ENCODE measurements at places on chromosomes 1 and 21.

GRCh38 chr1:192316942-192317450, at the start of gene RGS21:
Gene RGS21, plus strand, starts transcription at chr1:192316992. Its CDS starts 26,045 bp downstream, at chr1:192343037.
- no peak for DNase-seq

DNA sequence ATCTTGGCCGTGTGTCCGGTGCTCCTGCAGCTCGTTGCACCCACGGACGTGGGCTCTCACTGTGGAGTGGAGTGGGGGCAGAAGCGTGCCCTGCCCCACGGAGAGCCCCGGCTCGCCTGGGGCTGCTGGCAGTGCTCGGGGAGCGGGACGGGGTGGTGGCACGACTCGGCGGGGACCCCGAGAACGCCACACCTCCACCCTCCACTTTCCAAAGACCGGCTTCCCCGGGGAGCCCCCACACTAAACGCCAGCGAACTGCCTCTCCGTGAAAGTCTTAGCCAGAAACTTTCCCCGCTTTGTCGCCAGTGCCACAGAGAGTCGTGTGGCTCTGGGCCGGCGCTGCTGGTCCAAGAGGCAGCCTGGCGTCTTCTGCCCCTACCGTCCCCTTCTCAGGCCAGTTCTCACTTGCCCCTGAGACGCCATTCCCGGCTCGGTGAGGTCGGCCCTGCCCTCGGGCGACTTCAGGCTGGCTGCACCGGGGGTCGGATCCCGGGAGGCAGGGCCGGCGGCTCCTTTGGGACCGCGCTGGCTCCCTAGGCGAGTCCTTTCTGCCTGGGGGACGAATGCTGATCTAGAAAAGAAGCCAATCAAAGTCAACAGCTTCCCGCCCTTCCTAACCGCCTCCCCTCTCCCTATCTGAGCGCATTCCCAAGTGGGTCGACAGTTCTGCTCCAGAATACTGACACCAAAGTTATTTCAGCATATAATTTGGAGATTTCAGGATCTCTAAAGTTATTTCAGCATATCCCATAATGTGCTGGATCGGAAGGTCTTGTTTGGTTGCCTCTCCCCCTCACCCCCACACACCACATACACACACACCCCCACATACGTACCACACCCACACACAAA, 2.6 kb upstream of the SAMD13 start:
- DNase-seq, result peak; percentile 15

DNA sequence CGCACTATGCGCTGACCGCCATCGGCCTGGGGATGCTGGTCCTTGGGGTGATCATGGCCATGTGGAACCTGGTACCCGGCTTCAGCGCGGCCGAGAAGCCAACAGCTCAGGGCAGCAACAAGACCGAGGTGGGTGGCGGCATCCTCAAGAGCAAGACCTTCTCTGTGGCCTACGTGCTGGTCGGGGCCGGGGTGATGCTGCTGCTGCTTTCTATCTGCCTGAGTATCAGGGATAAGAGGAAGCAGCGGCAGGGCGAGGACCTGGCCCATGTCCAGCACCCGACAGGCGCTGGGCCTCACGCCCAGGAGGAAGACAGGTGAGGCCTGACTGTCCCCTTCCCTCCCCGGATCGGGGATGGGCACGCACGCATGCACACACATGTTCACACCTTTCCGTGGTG, 31.9 kb upstream of the FHAD1 start:
- DNase-seq, result no peak

DNA sequence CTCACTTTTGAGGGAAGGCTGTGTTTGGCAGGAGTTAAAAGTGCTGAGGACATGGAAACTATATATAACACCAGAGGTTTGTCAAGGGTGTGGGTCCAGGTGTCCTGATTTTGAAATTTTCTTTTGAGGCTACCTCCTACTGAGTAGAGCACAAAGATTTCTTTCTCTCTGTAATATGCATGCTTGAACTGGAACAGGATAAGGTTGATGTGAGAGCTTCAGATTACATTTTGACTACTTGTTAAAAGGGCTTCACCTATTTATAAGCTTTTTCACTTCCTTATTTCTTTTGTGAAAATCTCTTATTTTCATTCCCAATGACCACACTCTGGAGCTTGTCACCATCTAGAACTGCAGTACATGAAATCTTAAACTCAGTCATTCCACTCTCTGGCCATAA, 59.8 kb upstream of the PLA2G4A start:
- no peak for DNase-seq

- DNase-seq, result no peak
Observed at GRCh38 chr1:177448036-177448615, 277.4 kb downstream of the BRINP2 start.

DNA sequence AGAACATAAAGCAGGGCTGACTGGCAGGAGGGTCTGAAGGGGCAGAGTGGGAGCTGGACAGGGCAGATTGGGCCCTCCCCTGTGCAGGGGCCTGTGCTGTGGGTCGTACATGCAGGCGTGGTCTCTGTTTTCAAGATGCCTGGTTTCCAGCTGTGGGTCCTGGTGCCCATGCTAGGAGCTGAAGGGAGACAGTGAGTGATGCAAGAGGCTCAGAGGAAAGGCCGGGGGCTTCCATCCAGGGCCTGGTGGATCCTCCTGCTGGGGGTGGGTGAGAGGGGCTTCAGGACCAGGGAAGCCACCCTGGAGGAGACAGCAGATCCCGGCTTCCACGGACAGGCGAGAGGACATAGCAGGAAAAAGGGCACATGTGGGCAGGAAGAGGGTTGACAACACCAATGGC, 349.0 kb upstream of the VAMP3 start:
- no peak for DNase-seq

DNA sequence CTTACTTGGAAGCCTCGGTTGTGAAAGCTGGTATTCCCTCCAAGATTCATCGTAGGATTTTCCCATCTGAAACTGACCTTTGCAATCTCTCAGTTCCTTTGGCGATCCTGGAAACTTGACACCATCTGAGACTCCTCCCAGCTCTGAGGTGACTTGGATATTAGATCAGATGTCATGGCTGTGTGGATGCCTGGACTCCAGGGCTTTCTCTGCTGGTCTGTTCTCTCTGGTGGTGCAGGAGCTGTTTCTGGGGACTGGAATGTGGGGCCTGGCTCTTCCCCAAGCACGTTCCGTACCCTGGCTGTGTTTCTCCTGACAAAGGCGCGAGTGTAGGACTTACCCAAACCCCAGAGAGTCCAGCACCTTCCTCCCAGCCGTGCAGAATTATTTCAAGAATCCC, 252.2 kb downstream of the RPS6KC1 start:
- DNase-seq, result no peak

- peak; percentile 89 for DNase-seq
Observed at GRCh38 chr1:37477198-37477931, 3.0 kb downstream of the ZC3H12A start.

- DNase-seq, result no peak
Observed at GRCh38 chr21:35503671-35504070, 454.6 kb upstream of the RUNX1 start.

DNA sequence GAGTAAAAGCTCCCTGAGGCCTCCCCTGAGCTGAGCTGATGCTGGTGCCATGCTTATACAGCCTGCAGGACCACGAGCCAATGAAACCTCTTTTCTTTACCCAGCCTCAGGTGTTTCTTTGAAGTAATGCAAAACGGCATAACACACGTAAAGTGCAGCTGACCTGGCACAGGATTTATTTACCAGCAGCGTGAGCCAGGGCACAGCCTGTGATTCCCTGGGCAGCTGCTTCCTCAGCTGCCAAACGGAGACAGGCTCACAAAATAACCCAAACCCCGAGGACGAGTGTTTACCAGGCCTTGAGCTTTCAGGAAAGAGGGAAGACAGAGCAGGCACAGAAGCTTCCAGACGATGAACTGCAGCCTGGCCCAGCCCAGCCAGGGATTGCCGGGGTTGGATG, 120.6 kb upstream of the ARHGEF16 start:
- DNase-seq, result no peak

DNA sequence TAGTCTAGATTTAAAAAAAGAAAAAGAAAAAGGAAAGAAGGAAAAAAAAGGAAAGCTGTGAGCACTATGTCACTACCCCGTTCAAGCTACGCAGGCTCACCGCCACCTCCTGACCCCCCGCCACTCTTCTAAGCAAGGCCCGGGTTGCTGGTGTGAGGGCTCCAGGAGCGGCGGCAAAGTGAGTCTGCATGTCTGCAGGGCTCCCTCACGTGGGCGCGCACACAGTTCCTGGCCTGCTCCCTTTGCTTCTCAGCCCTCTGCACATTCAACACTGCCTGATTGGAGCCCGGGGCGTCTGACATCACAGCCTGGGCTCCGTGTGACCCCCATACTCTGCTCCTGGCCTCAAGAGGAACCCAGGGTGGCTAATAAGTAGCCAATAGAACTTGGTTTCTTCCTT, 81.4 kb upstream of the TLR5 start:
- DNase-seq, result no peak

DNA sequence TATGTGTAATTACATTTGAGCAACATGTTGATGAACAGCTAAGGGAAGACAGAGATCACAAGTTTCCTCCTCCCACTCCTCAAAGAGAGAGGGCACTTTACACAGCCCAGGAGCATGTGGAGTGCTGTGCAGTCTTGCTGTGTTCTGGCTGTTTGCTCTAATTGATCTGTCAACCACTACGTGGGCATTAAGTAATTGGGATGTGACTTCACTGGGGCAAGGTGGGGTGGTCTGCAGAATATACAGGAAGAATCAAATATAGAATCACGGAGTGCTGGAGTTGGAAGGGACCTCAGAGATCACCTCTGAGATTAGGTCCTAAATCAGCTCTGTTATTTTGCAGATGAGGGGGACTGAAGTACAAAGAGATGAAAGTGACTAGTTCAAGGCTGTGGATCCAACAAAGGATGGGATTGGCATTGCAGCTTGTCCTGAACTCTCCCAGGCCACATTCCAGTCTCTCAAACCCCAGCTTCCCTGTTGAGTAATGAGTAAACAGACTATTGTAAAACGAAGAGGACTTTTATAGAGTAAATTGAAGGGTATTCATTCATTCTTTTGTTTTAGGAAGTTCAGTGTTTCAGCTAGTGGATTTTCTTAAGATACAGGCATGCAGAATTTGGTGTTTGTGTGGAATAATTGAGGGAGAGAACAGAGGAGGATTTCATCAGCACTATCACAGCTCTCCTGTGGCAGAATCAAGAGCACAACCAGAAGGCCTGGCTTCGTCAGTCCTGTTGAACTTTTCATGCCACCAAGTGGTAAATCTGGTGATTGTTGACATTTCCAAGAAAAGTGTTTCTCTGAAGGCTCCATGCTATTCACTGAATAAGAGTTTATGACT, 22.4 kb downstream of the NOS1AP start:
- no peak for DNase-seq

GRCh38 chr21:16708101-16708835, 804.6 kb upstream of the CXADR start:
- DNase-seq, result no peak

DNA sequence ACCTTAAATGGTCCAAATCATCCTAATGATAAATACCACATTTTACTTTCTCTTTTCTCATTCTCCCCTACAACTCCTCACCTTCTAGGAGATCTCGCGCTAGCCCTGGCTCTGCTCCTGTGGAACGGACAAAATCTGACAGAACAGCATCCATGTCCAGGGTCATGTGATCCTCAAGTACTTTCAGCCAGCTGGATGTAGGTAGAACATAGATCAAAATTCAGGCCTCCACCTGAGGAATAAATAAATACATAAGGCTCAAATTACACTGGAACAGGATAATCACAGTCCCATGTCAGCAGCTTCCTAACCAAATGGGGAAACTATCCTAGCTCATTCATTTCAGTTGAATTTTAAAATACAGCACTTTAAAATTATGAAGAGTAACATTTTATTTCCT, 33.2 kb downstream of the OTUD7B start:
- DNase-seq, result no peak

DNA sequence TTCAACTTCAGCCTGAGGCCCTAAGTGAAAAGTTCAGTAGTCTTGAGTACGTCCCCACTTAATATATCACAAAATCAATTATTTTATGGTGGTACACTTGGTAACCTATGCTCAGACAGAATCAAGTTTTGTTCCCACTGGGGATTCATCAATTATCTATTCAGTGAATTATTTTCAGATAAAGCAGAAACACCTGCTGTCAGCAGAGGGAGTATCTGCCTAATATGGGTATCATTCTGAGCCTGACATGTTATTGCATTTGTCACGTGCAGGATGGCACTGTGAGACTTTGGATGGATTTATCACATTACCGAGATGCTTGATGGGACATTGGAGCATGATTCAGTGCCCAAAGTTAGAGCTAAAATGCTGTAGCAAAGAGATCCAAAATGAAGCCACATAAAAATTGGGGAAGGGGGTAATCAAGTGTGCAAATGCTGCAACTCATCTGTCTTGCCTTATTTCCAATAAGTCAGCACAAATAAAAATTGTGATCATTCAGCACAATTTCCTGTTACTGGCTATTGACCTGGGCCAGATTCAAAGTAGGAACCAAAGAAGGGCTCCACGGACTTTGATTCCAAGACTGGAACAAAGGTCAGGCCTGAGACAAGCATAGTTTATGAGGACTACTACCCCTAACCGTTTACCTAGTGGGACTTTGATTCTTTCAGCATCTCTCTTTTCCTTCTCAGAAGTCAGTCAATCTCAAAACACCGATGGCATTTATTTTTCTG, 657.6 kb downstream of the LMO4 start:
- DNase-seq, result no peak

- no peak for DNase-seq
Observed at GRCh38 chr1:117017648-117018047, 16.1 kb downstream of the CD101 start.
